ENCODE measurements at places on chromosomes 7 and 10. TPM values are rescaled to one million over a fixed set of nuclear protein-coding genes. Genes with fewer than 3 reads are reported as not detected.
A peak's percentile ranks its signal among the peaks of the same experiment; 100 is the strongest.

Gene CRCP
- 28.3 TPM for total RNA-seq

Gene TMEM229A
- not detected for total RNA-seq

Gene PAPSS2
- not detected for total RNA-seq

Gene TMEM236
- total RNA-seq = 0.06 TPM

Gene FOXP2
- not detected for total RNA-seq

Gene CRPPA
- not detected for total RNA-seq

DNA sequence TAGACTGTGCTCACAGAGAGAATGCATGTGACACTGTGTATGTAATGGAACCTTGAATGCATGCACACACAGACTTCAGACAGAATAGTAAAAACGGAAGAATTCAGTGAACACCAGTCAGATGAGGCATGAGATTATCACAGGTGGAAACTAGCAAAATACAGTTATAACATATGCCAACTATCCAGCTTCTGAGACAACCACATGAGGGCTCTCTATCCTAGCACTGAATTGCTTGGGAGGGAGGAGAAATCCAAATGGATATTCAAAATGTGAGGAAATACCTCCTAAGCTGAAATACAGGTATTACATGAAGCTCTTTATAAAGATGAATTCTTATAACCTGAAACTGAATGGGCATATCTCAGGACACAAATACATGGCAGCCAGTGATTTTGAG lies 30.6 kb downstream of the GARS1 start:
- DNase-seq = no peak

DNA sequence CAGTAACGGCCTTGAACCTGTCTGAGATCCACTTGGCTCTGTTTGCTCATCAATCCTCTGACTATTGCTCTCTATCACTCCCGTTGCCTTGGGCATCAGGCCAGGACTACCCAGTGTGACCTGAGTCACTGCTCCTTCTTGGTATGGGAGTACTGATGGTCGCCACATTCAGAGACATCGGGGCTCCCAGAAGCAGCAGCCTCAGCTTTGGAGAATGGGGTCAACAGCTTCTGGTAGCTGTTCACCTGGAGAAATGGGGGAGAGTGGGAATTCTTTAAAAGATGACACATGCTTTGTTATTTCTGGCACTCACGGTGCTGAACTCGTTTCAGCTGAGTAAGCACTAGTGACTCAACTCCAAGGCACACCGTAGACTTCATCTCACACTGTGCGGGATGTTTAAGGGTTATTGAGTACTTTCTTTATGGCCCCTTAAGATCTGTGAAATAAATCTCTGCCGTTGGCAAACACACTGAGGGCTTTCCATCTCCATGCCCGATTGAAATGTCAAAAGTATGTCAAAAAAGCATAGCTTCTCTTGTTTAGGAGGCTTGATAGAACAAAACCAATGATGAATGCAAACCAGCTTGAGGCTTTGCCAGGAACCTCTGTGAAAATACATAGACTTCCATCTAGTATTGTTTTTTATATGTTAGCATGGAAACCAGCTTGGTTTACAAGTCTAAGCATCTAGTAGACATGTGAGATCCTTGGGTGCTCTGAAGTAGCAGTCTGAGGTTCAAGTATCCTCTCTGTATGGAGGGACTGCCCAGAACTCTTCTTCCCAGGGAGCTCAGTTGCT lies 333.1 kb downstream of the CXCL12 start:
- DNase-seq = no peak

DNA sequence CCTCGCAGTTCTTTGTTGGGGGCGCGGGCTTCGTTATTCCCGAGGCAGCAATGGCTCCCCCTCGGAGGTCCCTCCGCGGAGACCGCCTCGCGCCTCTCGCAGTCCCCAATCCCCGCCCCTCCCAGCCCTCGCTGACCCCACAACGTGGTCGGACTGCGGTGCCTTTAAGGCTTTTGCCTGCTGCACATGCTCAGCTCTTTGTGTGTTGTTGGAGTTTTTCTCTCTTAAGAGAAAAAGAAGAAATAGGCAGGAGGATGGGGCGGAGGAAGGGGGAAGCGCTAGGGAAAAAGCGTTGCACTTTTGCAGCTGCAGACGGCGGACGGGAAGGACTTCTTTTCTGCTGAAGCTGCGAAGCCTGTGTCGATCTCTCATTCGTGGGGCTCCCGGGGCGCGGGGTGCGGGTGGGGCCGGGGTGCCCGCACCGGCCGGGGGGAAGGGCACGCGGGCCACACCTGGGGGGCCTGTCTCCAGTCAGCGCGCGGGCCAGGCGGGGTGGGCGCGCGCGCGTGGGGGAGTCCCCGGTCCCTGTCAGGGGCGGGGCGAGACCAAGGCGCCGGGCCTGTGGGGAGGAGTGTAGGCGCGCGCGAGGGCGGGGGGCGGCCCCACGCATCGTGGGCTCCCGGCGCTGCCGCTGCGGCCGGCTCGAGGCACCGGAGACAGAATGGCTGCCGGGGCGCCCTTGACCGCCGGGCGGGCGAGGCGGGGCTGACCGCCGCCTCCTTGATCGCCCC lies 445 bp upstream of the ATRNL1 start:
- no peak for DNase-seq

DNA sequence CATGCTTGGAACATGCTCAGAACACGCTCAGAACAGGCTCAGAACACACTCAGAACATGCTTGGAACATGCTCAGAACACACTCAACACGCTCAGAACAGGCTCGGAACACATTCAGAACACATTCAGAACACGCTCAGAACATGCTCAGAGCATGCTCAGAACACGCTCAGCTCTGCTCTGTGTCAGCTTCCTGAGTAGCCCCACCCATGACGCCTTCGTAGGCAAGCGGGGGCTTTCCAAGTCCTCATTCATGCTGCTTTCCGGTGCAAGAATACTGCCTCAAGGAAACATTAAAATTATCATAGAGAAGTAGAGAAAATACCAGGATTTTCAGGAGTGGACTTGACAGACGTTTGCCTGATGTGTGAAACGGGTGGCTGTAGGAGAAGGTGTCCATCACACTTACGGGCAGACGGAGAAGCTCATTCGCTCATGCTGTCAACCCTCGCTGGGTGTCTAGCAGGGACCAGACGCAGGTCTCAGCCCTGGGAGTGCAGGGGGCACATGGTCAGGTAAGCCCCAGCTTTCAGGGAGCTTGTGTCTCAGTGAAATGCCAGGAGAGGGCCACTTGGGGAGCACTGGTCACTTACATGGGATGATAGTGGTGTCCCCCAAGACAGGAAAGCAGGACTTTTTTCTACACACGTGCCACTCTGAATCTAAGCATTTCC lies 24.7 kb downstream of the EN2 start:
- no peak for DNase-seq

DNA sequence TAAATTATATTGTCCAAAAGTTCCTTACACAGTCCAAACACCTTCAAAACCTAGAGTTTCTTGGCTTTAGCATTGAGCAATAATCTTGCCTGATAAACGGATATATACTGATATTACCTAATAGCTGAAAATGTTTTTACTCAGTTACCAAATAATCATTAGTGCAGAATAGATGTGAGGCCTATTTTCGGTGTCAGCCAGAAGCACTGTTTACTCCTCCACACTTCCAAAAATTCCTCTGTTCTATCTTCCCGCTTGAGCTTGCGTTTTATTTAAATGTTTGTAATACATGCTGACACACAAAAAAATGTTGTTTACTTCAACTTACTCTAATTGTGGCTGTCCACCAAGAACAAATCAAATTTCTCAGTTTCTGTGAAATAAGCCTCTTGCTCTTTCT lies 606.2 kb upstream of the TEX47 start:
- no peak for DNase-seq

GRCh38 chr7:81721437-81721836 lies 48.4 kb downstream of the HGF start:
- no peak for DNase-seq

- DNase-seq = peak; percentile 72
Observed at GRCh38 chr7:69738396-69738951, 140.2 kb downstream of the AUTS2 start.

DNA sequence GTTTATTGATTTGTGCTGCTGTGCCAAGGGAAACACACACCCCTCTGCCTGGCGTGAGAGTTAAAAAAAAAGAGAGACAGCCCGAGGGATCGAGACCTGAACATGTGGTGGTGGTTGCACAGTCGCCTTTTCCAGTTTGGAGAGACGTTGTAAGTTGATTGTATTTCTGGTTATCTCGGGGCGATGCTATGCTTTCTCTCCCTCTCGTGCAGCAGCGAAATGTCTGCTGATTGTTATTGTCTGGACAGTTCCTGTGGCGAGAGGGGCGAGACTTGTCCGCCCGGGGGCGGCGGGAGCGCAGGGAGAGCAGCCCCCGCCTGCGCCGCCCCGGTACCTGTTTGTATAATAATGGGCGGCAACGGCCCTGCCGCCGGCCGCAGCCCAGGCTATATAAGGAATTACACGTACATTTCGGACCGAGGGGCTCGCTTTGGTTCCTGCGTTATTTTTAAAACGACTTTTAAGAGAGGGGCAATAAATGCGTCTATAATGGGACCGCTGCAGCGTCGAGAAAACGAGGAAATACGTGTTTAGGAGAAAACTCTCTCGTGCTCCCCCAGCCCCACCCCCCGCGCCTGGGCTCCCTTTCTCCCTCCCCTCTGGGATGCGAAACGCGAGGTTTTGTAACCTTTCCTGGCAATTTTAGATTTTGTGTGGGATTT lies 1.7 kb downstream of the ZEB1 start:
- DNase-seq = peak; percentile 70
